ENCODE measurements at places on chromosomes 2 and 18. TPM values are rescaled to one million over a fixed set of nuclear protein-coding genes. Genes with fewer than 3 reads are reported as not detected.

DNA sequence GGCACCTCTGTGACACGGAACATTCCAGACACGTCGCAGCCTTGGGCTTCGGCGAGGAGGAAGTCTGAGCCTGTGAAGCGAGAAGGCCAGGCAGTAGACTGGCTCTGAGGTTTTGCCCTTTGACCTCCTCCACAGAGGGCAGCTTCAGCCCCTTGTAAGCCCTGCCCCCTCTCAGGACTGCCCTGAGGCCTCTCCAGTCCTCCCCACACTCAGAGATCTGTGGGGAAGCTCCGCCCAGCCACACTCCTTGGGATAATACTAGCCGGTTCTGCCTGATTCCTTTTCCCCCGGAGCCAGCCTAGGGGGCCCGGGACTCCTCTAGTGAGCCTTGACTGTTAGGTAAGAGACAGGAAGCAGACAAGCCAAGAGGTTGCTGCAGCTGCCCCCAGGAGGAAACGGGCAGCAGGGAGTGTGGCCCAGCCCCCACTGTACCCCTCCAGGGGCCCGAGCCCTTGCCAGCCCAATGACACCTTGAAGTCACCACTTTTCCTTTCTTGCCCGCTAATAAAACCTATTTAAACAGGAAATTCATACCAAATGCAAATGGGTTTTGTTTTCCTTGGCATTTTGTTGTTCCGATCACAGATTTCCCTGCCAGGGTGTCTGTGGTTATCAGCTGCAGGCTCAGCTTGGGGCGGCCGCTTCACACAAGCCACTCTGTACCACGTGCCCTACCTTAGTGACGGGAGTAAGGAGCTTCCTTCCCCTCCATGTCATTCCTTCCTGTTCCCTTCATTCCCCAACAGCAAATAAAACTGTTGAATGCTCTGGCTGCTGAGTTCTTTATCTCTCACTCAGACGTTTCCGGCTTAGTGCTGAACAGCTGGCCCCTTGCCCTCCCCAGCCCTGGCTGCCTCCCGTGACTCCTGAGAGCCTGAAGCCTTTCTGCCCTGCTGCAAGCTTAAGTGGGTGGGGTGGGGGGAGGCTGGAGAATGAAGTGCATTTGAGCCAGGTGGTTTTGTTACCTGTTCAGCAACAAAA lies 124.7 kb downstream of the CABLES1 start:
- H3K27ac ChIP-seq = peak overlapping the region; percentile 89
- no peak overlapping the region for H3K4me3 ChIP-seq
- H3K4me1 ChIP-seq = peaks cover 21% of the 10 kb centered on the region
- peak; percentile 35 for DNase-seq

DNA sequence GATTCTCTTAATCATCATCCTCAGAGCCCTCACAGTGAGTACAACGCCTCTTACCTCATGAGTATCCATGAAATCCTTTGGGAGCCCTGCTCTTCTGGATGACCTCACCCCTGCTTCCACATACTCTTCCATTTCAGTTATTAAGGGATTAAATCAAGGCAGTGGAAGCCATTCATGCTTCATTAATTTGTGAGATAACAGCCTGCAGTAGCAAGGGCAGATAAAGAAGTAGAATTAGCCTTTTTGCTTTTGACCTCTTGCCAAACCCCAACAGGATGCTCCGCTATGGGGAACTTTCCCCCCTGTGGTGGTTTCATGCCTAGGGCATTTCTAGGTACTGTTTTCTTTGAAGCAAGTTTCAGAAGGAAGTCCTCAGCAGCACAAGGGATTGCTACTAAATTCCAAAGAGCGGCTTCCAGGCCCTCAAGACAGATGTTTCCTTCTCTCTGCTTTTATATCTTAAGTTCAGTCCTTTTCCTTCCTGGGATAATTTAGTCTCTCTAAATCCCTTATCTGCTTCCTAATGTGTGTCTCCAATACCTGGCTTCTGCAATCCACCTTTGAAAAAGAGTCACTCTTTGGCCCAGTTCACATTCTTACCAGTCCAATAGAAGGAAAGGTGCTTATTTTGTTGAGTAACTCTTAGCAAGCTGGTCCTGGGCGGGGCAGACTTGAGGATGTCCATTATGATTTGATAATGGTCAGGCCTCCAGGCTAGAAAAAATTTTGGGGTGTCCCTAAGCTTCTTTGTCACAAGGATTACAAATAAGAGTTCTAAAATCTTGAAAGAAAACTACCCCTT lies 76.9 kb downstream of the MYO1B start:
- no peak overlapping the region for H3K27ac ChIP-seq
- no peaks in the 10 kb centered on the region for H3K27me3 ChIP-seq
- peaks cover 29% of the 10 kb centered on the region for H3K4me1 ChIP-seq
- H3K36me3 ChIP-seq = no peaks in the 10 kb centered on the region

GRCh38 chr18:44988821-44989587 lies 308.3 kb downstream of the SETBP1 start:
- H3K36me3 ChIP-seq = no peaks in the 10 kb centered on the region
- H3K27me3 ChIP-seq = no peaks in the 10 kb centered on the region
- H3K27ac ChIP-seq = no peak overlapping the region
- H3K4me1 ChIP-seq = no peaks in the 10 kb centered on the region
- DNase-seq = no peak
- no peak overlapping the region for H3K4me3 ChIP-seq

- H3K4me3 ChIP-seq = no peak overlapping the region
- H3K4me1 ChIP-seq = no peaks in the 10 kb centered on the region
- DNase-seq = no peak
- H3K27ac ChIP-seq = no peak overlapping the region
- no peaks in the 10 kb centered on the region for H3K27me3 ChIP-seq
These were observed 39.6 kb downstream of the EMX1 start for GRCh38 chr2:72956936-72957335.

GRCh38 chr2:105910497-105911238 lies 166.0 kb downstream of the NCK2 start:
- H3K4me1 ChIP-seq = no peaks in the 10 kb centered on the region
- no peaks in the 10 kb centered on the region for H3K36me3 ChIP-seq
- H3K4me3 ChIP-seq = no peak overlapping the region
- no peak overlapping the region for H3K27ac ChIP-seq
- no peak for DNase-seq

- no peaks in the 10 kb centered on the region for H3K4me1 ChIP-seq
- H3K36me3 ChIP-seq = no peaks in the 10 kb centered on the region
- no peak for DNase-seq
- no peaks in the 10 kb centered on the region for H3K27me3 ChIP-seq
- no peak overlapping the region for H3K4me3 ChIP-seq
- H3K27ac ChIP-seq = no peak overlapping the region
These were observed 93.8 kb upstream of the KCNH7 start for GRCh38 chr2:162932416-162932815.

DNA sequence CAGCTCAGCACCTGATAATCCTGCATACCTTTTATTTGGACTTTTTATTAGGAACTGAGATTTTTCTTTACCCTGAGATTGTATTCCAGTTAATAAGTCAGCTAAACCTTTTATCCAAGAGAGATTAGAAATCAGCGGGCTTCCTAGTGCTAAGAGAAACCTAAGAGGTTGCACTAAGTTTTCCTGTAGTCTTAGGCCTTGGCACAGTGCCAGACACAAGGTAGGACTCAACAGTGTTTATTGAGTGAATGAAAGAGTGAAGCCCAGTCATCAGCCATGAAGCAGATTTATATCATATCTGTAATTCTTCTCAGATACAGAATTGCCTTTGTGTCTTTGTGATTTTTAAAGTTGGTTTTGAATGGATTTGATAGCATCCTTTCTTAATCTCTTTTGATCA lies 13.6 kb downstream of the OTX1 start:
- H3K27ac ChIP-seq = no peak overlapping the region
- no peaks in the 10 kb centered on the region for H3K4me1 ChIP-seq

DNA sequence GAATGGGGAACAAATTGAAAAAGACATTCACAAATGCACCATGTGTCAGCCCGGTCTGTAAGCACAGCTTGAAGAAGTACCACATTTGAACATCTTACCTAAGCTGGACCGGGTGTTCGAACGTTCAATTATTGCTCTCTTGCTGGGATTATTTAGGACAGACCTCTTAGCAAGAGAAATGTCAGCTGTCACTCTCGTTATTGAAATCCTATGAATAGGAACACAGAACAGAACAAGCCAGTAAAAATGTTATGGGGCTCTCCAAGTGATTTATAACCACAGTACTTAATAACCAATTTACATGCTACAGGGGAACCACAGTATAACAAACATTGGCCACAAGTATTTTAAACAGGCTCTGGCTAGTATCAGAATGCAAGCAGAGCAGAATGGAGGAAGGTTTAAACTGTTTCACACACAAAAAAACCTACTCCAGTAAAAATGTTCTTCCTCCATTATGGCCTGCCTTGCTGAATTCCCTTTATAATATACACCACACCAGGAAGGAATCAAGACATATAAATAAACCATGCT lies 32.5 kb upstream of the ARL5A start:
- H3K4me3 ChIP-seq = no peak overlapping the region
- no peaks in the 10 kb centered on the region for H3K27me3 ChIP-seq
- no peak overlapping the region for H3K27ac ChIP-seq
- H3K36me3 ChIP-seq = no peaks in the 10 kb centered on the region
- H3K4me1 ChIP-seq = no peaks in the 10 kb centered on the region

GRCh38 chr2:226993171-226993570 lies 157.3 kb downstream of the RHBDD1 start:
- no peak overlapping the region for H3K27ac ChIP-seq
- DNase-seq = no peak
- no peak overlapping the region for H3K4me3 ChIP-seq
- H3K36me3 ChIP-seq = no peaks in the 10 kb centered on the region
- no peaks in the 10 kb centered on the region for H3K4me1 ChIP-seq
- no peaks in the 10 kb centered on the region for H3K27me3 ChIP-seq

GRCh38 chr2:136225950-136226835 lies 108.2 kb upstream of the CXCR4 start:
- no peak for DNase-seq
- H3K36me3 ChIP-seq = no peaks in the 10 kb centered on the region
- no peaks in the 10 kb centered on the region for H3K27me3 ChIP-seq
- H3K4me1 ChIP-seq = no peaks in the 10 kb centered on the region

- H3K27me3 ChIP-seq = peaks cover 9% of the 10 kb centered on the region
- H3K36me3 ChIP-seq = no peaks in the 10 kb centered on the region
- no peak overlapping the region for H3K27ac ChIP-seq
- no peaks in the 10 kb centered on the region for H3K4me1 ChIP-seq
- no peak overlapping the region for H3K4me3 ChIP-seq
These were observed 8.2 kb downstream of the CDH2 start for GRCh38 chr18:28168725-28169124.

GRCh38 chr18:32422201-32422600 lies 48.5 kb downstream of the GAREM1 start:
- peaks cover 19% of the 10 kb centered on the region for H3K4me1 ChIP-seq
- H3K27me3 ChIP-seq = no peaks in the 10 kb centered on the region
- H3K4me3 ChIP-seq = no peak overlapping the region
- DNase-seq = no peak
- no peaks in the 10 kb centered on the region for H3K36me3 ChIP-seq

The MARCHF4 gene
- total RNA-seq = not detected

The PPP1CB gene
- 244 TPM for total RNA-seq

The DOCK10 gene
- 16.7 TPM for total RNA-seq

The CABYR gene
- total RNA-seq = 0.30 TPM

The FSHR gene
- total RNA-seq = not detected
